Activated CD4-positive, alpha-beta memory T cell treated with anti-CD3 and anti-CD28 coated beads for 36 hours (primary cell): ENCODE measurements at places on chromosomes 4 and X.

DNA sequence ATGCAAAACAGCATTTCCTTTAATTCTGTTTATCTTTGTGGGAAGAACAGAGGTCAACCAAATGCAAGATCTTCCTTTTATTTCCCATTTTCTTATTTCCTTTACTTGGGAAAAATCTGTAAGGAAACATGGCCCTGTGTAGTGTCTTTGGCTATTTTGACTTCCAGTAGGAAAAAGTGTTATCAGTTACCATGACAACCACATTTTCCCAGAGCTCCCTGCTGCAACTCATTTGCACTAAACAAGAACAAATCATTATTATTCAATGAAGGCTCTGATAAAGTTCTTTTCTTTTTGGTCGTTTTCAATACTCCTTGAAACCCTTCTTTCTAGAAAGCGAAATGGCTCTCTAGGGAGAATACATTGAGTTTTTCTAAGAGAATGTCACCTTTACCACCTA is 117.2 kb upstream of the DDX53 start:
- no peak for DNase-seq

DNA sequence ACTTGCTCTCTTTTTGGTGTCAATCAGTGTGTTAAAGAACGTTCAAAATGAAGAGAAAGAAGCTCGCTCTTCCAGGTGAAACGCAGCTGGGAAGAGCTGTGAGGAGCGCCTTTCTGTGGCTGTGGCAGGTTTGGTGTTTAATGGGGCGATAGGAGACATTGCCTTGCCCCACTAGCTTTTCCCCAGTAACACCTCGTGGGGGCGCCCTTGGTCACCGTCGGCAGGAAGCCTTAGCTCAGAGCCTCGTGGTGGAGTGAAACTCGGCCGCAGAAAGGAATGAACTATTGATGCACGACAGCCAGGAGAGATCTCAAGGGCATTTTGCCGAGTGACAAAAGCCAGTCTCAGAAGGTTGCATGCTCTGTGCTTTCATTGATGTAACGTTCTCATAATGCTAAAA is 65.1 kb downstream of the GPR143 start:
- no peak for DNase-seq

DNA sequence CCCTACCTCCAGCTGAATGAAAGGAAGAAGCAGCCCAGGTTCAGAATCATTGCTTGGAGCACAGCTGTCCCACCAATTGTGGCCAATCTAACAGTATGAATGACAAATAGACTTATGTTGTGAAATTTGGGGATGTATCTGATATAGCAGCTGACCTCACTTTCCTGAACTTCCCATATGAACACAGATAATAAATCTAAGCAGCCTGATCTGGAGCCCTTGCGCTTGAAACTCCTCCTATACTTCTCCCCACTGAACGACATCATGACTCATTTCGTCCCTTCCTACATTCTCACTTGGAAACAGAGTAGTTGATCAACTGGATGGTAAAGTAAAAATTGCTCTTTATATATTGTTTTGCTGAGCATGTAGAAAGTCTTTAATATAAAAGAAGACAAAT is 24.2 kb upstream of the AMELX start:
- DNase-seq = no peak

DNA sequence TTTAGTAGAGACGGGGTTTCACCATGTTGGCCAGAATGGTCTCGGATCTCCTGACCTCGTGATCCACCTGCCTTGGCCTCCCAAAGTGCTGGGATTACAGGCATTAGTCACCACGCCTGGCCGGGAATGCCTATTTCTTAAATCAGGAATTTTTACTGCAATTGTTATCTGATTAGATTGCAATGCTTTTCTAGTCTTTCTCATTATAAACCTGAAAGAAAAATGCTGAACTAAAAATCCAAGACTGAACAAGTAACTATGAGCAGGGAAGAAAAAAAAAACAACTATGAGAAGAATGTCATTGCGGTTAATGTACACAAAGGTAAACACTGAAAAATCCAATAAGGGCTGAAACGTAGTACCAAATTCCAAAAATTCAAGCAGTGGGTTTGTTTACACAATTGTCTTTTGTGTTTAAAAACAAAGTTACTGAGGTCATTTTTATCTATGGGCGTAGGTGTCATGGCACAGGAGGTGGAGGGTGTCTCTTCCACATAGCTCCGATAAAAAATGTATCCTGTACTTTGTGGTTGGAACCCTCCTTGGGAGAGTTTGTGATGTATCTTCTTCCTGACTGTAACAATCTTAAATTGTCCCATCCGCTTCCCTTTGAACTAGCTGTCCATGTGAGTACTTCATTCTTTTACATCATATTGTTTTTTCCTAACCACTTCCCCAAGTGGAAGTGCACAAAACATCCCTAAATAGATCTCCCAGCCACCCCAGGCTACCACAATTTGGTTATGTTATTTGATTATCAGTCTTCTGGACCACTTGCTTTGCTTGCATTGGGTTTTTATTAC is 11.1 kb upstream of the TMEM156 start:
- no peak for DNase-seq

- peak; percentile 81 for DNase-seq
Measured at GRCh38 chrX:129759576-129760061, 20.1 kb upstream of the SASH3 start.

DNA sequence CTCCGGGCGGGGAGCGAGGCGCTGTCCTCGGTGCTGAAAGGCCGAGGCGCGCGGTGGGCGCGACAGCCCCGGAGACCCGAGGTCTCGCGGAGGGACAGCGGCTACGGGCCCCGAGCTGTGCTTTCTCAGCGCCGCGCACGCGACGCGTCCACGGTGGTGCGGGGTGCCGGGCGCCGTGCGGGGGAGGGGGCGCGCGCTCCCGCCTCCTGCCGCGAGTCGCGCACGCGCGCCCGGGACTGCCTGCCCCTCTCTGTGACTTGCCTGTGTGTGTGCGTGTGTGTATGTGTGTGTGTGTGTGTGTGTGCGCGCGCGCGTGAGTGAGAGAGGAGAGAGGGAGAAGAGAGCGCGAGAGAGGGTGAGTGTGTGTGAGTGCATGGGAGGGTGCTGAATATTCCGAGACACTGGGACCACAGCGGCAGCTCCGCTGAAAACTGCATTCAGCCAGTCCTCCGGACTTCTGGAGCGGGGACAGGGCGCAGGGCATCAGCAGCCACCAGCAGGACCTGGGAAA is at the start of gene GRIA2:
Gene GRIA2, plus strand, starts transcription at position 358 of the 511 bp plus-strand sequence. CDS start 315 bp downstream, outside the sequence.
- no peak for DNase-seq

GRCh38 chr4:42927946-42928345 is 35.4 kb downstream of the GRXCR1 start:
- no peak for DNase-seq

- DNase-seq = no peak
Measured at GRCh38 chrX:7021991-7022390, 125.5 kb upstream of the STS start.

DNA sequence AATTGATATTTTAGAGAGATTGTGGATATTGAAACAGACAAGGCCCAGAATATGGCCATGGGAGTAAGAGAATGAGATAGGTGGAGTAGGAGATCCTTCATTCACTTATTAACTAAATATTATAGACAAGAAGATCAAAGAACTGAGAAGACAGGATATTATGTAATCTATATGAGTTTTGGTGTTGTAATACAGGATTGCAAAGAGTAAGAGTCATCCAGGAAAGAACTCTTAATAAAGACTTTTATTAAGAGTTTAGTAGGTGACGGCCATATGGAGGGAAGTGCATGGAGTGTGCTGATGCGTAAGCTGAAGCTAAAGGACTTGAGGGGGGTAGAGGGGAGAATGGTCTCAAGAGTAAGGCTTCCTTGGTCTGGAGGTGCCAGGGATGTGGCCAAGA is 153.7 kb downstream of the VEGFC start:
- DNase-seq = no peak

- DNase-seq = no peak
Measured at GRCh38 chr4:27020203-27020602, 159.6 kb downstream of the STIM2 start.

DNA sequence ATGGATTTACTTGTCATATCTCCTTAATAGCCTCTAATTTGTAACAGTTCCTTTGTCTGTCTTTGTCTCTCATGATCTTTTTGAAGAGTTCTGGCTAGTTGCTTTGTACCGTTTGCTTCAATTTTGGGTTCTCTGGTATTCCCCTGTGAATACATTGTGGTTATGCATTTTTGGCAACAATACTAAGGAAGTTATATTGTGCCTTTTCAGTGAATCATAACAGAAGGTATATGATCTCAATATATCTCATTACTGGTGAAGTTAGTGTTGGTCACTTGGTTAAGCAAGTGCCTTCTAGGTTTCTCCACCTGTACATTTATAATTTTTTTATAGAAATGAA is 48.6 kb downstream of the DCLK2 start:
- DNase-seq = no peak

DNA sequence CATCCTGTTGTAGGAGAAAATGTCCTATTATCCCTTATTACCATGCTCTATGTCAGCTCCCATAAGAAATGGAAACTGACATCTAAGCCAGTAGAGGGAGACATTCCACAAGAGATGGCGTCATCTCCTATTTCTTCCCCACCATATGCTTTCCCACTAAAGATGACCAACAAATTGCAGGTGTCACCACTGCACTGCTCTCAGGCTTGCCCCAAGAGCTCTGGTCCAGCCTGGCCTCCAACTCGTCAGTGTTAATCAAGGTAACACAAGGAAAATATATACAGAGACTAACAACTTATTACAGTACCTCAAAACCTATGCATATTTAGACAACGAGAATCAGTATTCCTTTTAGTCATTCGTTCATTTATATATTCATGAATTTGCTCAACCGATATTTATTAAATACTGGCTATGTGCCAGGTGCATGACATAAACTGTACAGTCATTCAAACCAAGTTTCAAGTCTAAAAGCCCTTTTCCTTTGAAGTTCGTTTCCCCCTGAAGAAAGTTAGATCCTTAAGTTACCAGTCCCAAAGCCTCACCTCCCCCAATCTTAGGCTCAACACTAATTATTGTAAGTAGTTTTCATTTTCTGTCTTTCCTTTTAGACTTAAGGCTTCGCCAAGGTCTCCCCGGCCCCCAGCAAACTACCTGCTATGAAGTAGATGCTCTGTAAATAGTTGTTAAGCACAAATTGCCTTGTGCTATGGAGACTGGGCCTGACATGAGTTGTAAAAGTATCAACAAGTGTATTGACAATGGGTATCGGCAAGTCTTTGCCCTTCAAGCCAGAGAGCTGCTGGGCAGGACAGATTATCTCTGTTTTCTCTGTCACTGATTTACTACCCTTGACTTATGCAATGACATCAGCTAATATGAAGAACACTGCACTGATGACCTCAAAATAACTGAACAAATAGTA is 3.1 kb upstream of the FGB start:
- DNase-seq = no peak

GRCh38 chr4:162650166-162650565 is 486.4 kb upstream of the FSTL5 start:
- no peak for DNase-seq

DNA sequence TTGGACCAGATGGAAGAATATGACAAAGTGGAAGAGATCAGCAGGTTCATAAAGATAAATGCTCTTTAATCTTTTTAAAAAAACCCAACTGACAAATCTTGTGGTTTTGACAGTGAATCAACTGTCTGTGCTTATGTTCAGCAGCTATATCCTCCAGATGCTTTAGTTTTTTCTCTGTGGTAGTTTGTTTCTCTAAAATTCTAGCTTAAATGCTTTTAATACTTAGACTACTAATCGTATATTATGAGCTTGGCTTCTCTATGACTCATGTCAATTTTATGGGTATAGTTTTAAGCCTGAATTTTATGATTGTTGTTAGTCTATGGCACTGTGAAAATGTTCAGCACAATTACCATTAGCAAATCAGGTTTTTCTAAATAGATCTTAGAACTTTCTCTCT is 12.9 kb downstream of the HHIP start:
- DNase-seq = no peak

- DNase-seq = no peak
Measured at GRCh38 chr4:14800977-14801376, 201.3 kb upstream of the CPEB2 start.

GRCh38 chrX:150693725-150694574 is 754 bp downstream of the MTMR1 start:
- peak; percentile 86 for DNase-seq

- no peak for DNase-seq
Measured at GRCh38 chr4:189547559-189547958, 393.1 kb upstream of the FRG1 start.

DNA sequence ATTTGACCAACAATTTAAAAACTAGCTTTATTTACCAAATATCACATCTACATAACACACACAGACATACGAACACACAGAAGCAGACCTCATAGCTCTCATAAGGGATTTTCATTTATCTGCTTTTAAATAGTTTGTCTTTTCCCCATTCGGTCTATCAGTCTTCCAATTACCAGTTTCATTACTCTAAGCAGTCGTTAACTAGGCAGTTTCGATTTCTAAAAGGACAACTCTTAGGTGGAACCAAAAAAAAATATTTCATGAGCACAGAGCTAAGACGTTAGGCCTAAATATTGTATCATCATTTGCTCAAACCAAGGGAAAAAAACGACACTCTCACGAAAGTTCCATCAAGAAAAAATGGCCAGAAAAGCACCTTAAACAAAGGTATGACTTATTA is 228.4 kb downstream of the SPANXN1 start:
- DNase-seq = no peak

DNA sequence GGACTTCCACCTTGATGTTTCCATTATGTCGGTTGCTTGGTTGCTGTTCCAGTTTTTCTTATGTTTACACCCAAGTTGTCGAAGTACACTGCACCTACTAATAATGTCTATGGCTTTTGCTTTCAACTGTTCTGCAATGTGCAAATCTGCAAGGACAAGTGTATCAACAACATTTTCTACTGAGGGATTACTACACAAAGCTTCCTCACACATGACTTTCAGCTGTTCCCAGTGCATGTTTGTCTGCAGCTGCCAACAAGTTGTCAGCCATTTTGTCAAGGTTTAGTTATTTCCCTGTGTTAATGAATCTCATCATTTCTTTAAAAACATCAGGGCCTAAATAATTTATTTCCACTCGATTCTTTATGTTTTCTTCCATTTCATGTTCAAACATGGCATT is 45.4 kb upstream of the UGT2A3 start:
- DNase-seq = no peak

GRCh38 chrX:15301924-15302323 is 13.5 kb downstream of the ASB11 start:
- peak; percentile 57 for DNase-seq

GRCh38 chrX:20500171-20500865 is 233.6 kb upstream of the RPS6KA3 start:
- DNase-seq = peak; percentile 43

DNA sequence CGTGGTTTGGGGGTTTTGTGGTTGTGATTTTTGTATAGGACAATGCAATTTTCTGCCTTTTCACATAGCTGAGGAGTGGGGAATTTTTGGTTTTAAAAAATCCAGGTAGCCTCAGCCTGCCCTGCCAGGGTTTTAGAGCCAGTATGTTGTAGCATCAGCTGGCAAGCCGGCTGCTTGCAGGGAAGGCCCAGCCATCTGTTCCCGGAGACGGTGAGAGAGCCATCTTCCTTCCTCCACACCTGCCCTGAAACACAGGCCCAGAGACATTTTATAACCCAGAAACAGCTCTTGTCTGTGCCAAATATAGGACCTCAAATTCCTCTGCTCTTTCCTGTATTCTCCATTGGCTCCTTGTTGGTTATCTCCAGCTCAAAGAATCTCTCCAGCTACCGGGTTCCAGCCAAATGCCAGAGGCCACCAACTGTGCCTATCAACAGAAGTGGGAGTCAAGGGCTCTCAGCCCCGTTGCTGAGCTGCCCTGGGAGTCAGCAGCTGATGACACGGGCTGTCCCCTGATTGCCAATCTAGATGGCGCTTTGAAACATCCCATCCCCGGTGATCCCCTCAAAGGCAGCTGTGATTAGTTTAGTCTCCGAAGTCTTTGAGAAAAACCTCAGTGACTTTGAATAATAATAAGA is 595.2 kb downstream of the MID1IP1 start:
- DNase-seq = no peak
